ENCODE measurements at places on chromosomes 7 and 10. TPM values are rescaled to one million over a fixed set of nuclear protein-coding genes. Genes with fewer than 3 reads are reported as not detected.

DNA sequence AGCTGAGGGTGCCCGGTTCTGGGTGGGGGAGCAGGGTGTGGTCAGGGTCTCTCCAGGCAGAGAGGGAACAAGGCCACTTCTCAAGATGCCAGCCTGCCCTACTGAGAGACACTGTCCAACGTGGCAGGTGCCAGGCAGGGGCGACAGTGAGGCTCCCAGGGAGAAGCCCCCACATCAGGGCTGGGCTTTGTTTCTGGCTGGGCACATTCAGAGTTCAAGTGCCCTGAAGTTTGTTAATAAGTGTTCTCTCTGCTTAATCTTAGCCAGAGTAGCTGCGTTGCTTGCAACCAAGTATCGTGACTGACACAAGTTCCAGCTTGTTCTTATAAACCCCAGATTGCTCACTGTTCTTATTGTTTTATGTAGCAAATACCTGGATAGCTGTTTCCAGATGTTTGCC, 21.8 kb downstream of the FOXL3 start:
- no peak for DNase-seq

DNA sequence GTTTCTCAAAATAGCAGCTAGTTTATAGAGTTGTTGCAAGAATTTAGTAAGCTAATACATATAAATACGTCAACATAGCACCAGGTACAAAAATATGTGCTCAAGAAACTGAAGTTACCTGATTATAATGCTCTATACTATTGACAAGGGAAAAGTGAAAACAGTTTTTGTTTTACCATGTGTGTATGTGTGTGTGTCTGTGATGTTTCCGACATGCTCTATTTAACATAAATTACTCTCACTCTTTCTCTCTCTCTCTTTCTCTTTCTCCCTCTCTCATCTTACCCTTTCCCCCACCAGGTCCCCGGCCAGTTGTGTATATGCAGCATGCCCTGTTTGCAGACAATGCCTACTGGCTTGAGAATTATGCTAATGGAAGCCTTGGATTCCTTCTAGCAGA, 4.3 kb downstream of the LIPN start:
- DNase-seq: no peak

DNA sequence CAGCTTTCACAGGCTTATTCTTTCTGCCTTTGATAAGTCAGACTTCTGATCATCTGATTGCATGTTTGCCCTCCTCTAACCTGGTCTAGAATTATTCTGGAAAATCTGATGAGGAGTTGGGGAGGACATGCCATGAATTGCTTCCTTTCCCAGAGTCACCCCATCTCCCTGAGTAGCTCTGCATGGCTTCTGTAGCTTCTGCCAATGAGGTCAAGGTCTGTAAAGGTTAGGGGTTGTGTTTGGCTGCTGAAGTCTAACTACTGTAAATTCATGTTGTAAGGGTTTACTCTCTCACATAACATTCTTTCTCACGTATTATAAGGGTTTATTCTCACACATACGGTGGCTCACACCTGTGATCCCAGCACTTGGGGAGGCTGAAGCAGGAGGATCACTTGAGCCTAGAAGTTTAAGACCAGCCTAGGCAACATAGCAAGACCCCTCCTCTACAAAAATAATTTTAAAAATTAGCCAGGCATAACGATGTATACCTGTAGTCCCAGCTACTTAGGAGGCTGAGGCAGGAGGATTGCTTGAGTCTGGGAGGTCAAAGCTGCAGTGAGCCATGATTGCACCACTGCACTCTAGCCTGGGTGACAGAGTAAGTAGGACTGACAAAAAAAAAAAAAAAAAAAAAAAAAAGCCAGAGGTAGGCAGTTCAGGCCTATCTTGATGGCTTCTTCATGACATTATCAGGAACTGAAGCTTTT, 10.7 kb downstream of the GSTO2 start:
- no peak for DNase-seq

DNA sequence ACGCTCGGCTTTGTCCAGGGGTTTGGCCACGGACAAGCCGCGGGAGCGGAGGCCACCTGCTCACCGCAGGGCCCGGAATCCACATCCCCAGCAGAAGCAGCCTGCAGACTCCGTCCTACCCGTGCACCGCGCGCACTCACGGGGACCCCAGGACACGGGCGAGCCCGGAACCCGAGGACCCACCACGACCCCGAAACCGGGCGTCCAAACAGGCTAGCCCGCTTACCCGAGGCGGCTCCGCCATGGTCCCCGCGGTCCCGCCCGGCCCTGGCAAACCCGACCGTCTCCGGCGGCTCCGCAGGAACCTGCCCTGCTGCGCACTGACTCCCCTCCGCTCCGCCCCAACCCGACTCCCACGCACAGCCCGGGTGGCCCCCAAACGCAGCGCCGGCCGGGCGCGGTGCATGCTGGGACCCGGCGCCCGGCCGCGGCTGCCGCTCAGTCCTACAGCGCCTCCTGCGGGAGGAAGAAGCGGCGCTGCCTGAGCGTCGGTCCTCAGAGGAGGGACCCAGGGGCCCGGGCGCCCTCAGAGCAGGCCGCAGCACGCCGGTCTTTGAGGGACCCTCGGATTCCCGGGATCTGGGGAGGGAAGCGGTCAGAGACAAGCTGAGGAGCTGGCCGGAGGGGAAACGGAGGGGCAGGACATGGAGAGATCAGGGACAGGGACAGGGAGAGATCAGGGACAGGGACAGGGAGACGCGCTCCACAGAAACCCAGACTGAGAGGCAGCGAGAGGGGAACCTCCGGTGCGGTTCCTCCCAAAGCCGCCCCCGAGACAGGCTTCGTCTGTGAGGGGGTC, at the start of gene ZNF786:
TSS of gene ZNF786 (minus strand) at position 322 of the 799 bp plus-strand sequence. CDS start at position 244, 78 bp downstream.
- peak; percentile 61 for DNase-seq

DNA sequence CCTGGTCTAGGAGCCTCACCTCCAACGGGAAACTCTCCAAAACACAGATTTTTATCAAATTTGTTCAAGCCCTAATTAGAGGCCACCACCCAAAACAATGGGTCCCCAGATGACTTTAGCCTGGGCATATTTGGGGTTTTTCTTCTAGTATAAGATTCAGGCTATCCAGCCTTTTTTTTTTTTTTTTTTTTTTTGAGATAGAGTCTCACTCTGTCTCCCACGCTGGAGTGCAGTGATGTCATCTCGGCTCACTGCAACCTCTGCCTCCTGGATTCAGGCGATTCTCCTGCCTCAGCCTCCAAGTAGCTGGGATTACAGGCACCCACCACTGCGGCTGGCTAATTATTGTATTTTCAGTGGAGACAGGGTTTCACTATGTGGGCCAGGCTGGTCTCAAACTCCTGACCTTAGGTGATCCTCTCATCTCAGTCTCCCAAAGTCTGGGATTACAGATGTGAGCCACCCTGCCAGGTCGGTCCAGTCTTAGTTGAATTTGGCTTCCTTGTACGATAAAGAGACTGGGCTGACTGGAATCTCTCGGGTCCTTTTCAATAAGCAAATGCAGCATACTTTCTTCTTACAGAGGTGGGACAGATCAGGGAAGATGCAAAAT, 91.4 kb upstream of the KLF6 start:
- no peak for DNase-seq

DNA sequence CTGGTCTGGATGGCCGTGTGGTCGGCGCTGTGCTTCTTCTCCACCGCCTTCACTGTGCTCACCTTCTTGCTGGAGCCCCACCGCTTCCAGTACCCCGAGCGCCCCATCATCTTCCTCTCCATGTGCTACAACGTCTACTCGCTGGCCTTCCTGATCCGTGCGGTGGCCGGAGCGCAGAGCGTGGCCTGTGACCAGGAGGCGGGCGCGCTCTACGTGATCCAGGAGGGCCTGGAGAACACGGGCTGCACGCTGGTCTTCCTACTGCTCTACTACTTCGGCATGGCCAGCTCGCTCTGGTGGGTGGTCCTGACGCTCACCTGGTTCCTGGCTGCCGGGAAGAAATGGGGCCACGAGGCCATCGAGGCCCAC, 1.1 kb downstream of the FZD9 start:
- no peak for DNase-seq

GRCh38 chr10:64115471-64115870, 594.3 kb downstream of the REEP3 start:
- DNase-seq: no peak

DNA sequence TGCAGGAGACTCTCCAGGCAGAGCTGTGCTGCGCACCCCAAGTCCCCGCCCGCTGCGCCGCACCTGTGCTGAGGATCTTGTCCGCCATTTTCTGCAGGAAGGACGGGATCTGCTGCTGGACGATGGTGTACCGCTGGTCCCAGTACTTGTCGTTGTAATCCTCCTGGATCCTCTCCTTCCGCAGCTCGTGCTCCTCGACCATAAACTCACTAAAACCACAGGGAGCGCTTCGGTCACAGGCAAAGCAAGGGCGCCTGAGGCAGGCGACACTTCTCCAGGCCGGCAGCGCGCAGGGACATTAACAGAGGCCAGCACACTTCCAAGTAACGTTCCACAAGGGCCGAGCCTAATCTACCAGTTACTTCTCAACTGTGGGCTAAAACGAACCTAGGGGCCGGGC, 13.1 kb upstream of the ADAM8 start:
- no peak for DNase-seq

DNA sequence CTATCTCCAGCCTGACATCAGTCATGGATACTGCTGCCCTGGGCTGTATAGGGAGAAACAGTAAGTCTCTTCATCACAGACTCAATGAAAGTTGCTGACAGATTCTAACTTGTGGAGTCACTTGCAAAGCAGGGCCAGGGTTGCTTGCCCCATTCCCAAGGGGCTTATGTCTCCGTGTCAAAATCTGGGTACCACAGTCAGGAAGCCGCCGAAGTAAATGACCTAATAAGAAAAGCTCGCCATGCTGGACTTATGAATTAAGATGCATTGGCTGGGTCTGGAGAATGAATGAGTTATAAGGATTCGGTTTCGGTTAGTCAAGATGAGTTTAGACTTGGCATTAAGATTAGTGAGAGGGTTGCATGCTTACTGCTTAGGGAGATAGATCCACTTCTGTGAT, 10.8 kb upstream of the OR6V1 start:
- DNase-seq: no peak

Gene GNGT1
- not detected for polyA plus RNA-seq

Gene UNC5B
- polyA plus RNA-seq: 8.1 TPM

Gene DNAJC9
- polyA plus RNA-seq: 13.1 TPM

Gene VWA2
- not detected for polyA plus RNA-seq

Gene ADARB2
- not detected for polyA plus RNA-seq

Gene SPAM1
- polyA plus RNA-seq: not detected

Gene TMEM270
- polyA plus RNA-seq: not detected
